CD14-positive monocyte (primary cell): ENCODE measurements at places on chromosomes 7 and 10. TPM values are rescaled to one million over a fixed set of nuclear protein-coding genes. Genes with fewer than 3 reads are reported as not detected.

DNA sequence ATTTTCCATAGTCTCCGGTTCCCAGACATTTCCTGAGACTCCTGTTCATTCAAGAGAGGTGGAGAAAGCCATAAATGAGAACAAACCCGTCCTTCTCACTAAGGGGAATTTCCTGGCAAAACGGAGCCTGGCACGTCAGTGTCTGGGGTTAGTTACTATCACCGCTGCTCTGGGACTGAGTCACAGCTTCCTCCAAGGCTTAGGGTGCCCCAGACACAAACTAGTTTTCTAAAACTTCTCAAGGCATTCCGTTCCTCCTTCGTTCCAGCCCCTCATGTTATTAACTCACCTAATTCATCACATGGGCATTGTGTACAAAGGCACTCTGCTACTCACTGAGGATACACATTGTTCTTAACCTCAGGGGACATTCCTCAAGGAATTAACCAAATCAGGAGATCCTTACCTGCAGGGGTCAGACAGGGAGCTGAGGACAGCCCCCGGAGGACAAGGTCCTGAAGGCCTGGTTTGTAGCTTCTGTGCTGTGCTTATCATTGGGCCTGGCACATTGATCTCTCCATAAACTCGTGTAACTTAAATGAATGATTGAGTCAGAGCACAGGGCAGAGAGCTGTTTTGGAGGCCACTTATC lies 103.0 kb upstream of the KLF6 start:
- peak; percentile 84 for DNase-seq

DNA sequence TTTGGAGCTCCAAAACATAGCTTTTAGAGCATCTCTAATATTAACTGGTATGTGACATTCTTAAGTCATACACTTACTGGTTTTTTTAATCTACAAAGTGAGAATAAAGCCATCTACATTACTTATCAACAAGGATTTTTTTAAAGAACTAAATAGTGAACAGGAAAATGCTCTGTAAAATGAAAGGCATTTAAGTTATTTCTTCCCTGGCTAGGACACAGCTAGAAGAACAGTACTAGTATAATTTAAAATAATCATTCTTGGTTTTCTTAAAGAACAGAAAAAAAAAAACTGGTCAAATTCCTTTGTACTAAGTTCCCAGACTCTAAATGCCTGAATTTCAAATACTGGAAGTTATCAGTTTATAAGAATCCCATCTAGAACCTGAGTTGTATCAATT lies 139.5 kb downstream of the SRPK2 start:
- no peak for DNase-seq

DNA sequence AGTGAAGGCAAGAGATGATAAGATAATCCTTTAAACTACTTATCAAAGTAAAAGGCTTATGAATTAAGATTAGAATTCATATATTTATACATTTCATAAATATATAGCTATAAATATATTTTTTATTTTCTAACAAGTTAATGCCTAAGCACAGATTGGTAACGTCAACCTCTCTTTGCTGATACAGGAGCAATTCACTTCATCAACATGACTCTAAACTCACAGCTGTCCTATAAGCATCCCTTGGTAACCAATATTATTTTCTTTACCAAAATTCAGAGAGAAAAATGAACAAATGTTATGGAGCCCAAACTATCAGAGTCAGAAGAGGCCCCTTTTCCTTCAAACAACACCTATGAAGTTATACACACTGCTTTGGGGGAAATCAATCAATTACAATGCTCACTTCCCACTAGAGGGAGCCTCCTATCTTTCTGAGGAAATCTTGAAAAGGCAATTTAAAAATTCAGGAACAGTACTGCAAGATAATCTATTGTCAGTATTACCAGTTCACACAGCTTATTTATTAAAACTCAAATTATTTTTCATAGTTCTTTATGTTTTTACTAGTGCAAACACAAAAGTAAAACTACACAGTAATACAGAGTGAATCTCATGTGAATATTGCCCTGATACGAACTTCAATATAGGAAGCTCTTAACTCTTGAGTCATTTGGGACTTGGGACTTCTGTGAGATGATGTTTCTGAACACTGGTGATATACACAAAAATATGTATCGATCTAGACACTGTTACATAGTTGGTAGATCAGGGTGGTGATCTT lies 51.0 kb upstream of the NOBOX start:
- no peak for DNase-seq

DNA sequence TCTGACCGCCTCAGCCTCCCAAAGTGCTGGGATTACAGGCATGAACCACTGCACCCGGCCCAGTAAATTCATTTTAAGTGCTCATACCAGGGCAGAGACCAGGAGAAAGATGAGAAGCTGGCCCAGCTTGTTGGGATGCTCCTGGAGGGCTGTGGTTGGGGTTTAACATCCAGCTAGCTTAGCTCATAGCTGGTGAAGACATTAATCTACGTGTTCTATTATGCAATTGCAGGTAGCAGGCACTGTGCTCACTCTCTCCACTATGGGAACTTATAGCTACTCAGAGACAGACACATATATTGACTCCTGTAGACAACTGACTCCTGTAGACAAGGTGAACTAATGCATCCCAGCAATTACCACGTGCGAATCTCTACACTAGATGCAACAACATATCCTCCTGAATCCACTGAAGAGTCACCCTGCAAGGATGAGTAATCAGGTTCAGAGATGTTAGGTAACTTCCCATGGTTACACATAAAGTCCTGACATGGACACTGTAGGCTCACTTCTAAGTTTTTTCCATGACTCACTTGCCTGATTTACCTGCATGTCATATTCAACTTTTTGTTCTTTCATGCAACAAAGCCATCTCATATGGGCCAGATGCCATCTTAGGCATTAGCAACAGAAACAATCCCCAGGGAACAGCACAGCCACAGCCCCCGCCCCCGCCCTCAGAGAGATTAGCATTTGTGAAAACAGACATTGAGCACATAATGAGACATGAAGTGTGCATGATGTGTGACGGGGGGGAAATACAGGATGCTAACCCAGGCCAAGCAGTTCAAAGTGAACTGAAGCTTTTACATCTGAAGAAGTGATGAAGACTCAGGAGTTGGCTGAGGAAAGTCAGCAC lies 37.2 kb downstream of the ERLIN1 start:
- DNase-seq: peak; percentile 21

DNA sequence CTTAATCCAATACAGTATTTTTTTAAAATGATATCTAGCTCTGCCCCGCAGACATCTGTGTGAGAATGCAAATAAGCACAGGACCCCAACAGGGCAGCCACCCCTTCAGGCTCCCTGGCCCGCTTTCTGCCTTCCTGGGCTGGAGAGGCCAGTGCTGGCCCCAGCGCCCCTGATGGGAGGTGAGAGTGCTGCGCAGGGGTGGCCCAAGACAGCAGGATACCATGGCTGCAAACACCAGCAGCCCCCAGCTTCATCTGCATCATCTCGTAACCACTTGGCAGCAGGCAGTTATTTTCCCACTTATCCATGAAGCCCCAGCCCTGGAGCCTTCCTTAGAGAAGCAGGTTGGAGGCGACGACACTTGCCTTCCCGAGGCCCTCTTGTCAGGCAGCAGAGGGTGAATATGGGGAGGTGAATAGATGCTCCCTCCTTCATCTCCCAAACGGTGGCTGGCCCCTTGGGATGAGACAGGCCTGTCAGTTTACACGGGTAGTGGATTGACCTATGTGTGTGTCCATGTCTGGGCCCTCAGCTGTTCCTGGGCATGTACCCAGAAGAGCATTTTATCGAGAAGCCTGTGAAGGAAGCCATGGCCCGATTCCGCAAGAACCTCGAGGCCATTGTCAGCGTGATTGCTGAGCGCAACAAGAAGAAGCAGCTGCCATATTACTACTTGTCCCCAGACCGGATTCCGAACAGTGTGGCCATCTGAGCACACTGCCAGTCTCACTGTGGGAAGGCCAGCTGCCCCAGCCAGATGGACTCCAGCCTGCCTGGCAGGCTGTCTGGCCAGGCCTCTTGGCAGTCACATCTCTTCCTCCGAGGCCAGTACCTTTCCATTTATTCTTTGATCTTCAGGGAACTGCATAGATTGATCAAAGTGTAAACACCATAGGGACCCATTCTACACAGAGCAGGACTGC lies 71.2 kb downstream of the ALOX5 start:
- DNase-seq: no peak

Gene NEBL
- 9.7 TPM for polyA plus RNA-seq

Gene GRB10
- 1.5 TPM for polyA plus RNA-seq

Gene HOGA1
- not detected for polyA plus RNA-seq

Gene RINT1
- polyA plus RNA-seq: 3.6 and 11.8 TPM in 2 replicates

DNA sequence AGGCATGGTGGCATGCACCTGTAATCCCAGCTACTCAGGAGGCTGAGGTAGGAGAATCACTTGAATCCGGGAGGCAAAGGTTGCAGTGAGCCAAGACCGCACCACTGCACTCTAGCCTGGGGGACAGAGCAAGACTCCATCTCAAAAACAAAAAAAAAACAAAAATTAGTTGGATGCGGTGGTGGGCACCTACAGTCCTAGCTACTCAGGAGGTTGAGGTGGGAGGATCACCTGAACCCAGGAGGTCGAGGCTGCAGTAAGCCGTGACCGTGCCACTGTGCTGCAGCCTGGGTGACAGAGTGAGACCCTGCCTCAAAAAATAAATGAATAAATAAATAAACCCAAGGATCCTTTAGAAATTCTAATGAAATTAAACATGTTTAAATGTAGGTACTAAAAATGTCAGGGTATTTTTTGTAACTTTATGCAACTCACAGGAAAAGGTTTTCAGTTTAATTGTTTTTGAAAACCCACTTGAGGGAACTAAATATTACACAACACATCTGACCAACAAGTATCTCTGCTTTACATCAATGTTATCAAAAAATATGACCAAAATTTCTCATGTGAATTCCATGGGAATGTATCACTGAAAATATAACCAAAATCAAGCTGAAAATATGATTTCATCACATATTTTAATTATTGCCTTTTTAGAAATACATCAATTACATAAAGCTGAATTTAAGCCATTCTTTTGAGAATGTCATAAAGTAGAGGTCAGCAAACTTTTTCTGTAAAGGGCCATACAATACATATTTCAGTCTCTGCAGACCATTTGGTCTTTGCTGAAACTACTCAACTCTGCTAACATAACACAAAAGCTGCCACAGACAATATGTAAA lies 23.9 kb downstream of the UPF2 start:
- DNase-seq: no peak

Gene SPDYE16
- not detected for polyA plus RNA-seq

Gene SPRN
- polyA plus RNA-seq: not detected in 2 replicates

DNA sequence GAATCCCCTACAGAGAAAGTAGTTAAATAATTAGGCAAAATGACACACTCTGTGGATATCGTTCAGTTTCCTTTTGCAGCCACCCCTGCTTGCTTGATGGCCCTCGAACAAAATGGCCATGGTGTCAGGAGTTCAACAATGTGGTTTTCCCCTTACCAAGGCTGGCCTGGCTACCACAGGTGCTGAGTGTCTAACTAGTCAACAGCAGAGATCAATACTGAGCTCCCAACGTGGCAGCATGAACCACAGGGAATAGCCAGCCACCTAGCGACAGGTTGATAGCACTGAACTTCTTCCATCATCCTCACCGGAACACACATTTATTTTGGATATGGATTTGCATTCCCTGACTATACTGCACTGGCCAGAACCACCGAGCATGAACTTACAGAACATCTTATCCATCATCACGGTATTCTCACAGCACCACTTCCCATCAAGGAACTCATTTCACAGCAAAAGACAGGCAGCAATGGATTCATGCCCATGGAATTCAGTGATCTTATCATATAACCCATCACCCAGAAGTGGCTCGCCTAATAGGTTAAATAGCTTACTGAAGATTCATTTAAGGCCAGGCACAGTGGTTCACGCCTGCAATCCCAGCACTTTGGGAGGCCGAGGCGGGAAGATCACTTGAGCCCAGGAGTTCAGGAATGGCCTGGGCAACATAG lies 6.3 kb downstream of the C10orf67 start:
- DNase-seq: no peak

- no peak for DNase-seq
These were observed 81.8 kb downstream of the TNS3 start for GRCh38 chr7:47500103-47500563.
